ENCODE measurements at places on chromosomes 3 and 15. TPM values are rescaled to one million over a fixed set of nuclear protein-coding genes. Genes with fewer than 3 reads are reported as not detected.

HACD2 gene
- polyA plus RNA-seq = 24.9 TPM

DNA sequence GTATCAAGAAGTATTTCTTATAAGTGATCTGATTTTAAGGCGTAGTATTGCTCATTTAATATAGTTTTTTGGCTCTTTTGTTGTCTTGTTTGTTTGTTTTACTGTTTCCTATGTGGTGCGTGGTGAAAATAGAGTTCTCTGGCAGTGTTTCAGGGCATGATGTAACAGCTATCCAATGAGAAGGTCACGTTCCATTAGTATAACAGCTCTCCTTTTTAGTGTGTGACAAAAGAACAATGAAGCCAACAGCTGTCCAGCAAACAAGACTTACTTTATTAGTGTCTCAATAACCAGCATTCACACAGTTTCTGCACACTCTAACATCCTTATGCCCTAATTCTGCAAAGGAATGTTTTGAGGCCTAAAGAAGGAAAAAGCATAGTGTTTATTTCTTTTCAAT lies 127.9 kb downstream of the SLC25A26 start:
- H3K27me3 ChIP-seq = no peaks in the 10 kb centered on the region
- no peak for DNase-seq
- H3K36me3 ChIP-seq = no peaks in the 10 kb centered on the region
- H3K4me3 ChIP-seq = no peak overlapping the region

GOLGA8G gene
- polyA plus RNA-seq = not detected

- H3K27ac ChIP-seq = no peak overlapping the region
- no peaks in the 10 kb centered on the region for H3K36me3 ChIP-seq
- H3K27me3 ChIP-seq = no peaks in the 10 kb centered on the region
- H3K4me1 ChIP-seq = no peaks in the 10 kb centered on the region
- no peak for DNase-seq
These were observed 90.0 kb downstream of the FBLN2 start for GRCh38 chr3:13638927-13639326.

GRCh38 chr3:50302095-50303012 lies 1.0 kb downstream of the HYAL1 start:
- no peaks in the 10 kb centered on the region for H3K27me3 ChIP-seq
- H3K4me3 ChIP-seq = no peak overlapping the region
- no peaks in the 10 kb centered on the region for H3K36me3 ChIP-seq
- peak overlapping the region; percentile 56 for H3K27ac ChIP-seq
- no peak for DNase-seq
